Endothelial cell of umbilical vein (primary cell): ENCODE measurements at places on chromosomes 6 and 20. TPM values are rescaled to one million over a fixed set of nuclear protein-coding genes. Genes with fewer than 3 reads are reported as not detected.

DSTN gene
- total RNA-seq = 300 and 307 TPM in 2 replicates

MYLIP gene
- total RNA-seq = 15.4 and 19.2 TPM in 2 replicates

SHLD1 gene
- 4.7 and 5.1 TPM in 2 replicates for total RNA-seq

OLIG3 gene
- total RNA-seq = not detected in 2 replicates

KCNQ2 gene
- total RNA-seq = not detected in 2 replicates

HLA-DPA1 gene
- 11.4 TPM in 1 of 2 replicates, not detected in the other for total RNA-seq

GRCh38 chr6:89432875-89433251, at the start of gene ANKRD6:
ANKRD6 (plus strand) TSS chr6:89433152; CDS start chr6:89566977, 133,825 bp downstream.
- no peak within 1 kb of the TSS for H3K27ac ChIP-seq
- peaks cover 18% of the 10 kb centered on the region for H3K4me1 ChIP-seq
- H3K4me3 ChIP-seq = peak within 1 kb of the TSS; percentile 26
- peaks cover 2% of the 10 kb centered on the region for H3K27me3 ChIP-seq
- DNase-seq = peak; percentile 37
- H3K36me3 ChIP-seq = no peaks in the 10 kb centered on the region

DNA sequence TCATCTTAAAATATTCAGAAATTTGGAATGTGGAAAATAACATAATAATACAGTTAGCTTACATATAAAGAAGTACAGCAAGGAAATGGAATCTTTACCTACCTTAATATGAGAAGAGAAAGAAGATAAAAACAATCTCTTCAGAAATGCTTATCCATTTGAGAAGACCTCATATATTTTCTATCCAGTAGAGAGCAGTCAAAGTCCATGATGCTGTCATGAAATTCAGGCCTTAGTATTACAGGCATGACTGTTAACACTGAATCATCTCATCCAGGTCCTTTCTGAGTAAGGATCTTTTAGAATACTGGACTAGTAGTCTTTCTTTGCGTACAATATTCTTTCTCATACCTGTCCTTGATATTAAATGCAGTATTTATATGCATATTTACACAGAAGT, 713.4 kb downstream of the CD109 start:
- no peaks in the 10 kb centered on the region for H3K36me3 ChIP-seq
- no peaks in the 10 kb centered on the region for H3K4me1 ChIP-seq
- no peaks in the 10 kb centered on the region for H3K27me3 ChIP-seq
- peak; percentile 77 for DNase-seq
- H3K4me3 ChIP-seq = no peak overlapping the region

DNA sequence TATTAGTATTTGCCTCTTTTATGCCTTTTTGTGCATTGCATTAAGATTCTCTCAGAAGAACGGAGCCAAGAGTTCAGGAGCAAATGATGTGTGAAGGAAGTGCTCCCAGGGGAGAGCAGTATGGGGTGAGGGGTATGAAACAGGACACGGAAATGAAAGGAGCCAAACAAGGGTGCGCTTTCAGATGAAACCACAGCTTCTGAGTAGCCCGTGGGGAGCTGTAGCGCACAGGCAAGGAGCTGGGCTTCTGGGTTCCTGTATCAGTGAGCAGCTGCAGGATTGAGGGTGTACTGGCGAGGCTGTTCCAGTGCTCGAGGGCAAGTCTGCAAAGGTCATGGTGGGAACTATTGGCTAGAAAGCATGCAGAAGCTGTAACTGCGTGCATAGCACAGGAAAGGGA, 25.4 kb downstream of the ANKEF1 start:
- H3K27me3 ChIP-seq = no peaks in the 10 kb centered on the region
- H3K4me3 ChIP-seq = no peak overlapping the region
- H3K27ac ChIP-seq = no peak overlapping the region

DNA sequence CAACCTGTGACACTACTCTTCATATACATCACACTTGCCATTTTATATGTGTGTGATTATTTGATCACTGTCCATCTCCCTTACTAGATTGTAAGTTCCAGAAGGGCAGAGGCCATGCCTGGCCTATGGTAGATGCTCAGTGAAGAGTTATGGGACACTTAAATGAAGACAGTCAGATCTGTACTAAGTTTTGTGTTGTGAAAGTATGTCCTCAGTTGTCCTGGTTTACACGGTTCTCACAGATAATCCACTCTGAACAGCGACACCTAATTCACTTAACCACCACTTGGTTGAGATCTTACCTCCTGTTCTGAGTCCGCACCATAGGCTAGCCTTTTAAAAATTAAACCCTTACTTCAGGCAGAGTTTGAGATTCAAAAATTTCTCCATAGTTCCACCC, 434.1 kb upstream of the SOX4 start:
- H3K4me3 ChIP-seq = no peak overlapping the region
- DNase-seq = no peak
- no peaks in the 10 kb centered on the region for H3K36me3 ChIP-seq

DNA sequence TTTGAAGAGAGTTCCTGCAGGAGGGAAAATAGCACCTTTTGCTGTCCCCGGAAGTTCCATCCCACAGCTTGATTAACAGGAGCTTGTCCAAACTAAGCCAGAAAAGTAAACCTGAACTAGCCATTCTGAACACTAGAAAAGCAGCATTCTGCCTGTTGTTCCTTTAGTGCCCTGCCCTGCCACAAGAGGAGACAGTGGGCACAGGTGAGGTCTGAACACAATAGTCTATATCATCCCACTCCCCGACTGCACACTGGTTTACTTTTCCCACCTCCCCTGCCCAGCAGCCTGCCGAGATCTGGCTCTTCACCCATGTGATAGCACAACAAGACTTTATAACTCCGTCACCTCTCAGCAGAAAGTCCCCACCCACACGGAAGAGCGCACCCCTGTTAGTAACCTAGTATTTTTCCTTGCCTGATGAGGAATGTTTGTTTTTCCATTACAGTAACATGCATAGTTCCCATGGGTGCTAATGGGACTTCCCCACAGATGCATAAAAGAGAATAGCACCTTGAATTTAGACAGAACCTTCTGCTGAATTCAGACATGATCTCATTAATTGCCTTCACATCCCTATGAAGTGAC, 59.7 kb downstream of the TFAP2A start:
- H3K27me3 ChIP-seq = no peaks in the 10 kb centered on the region
- no peak for DNase-seq
- no peaks in the 10 kb centered on the region for H3K4me1 ChIP-seq
- no peak overlapping the region for H3K4me3 ChIP-seq
- H3K27ac ChIP-seq = no peak overlapping the region
